Neural crest cell (in vitro differentiated cells): ENCODE measurements at places on chromosomes 1 and 21. TPM values are rescaled to one million over a fixed set of nuclear protein-coding genes. Genes with fewer than 3 reads are reported as not detected.
A peak's percentile ranks its signal among the peaks of the same experiment; 100 is the strongest.

The IFNAR1 gene
- total RNA-seq, result 18.0 and 18.9 TPM in 2 replicates

The MTOR gene
- 67.2 and 68.6 TPM in 2 replicates for total RNA-seq

The ANKRD35 gene
- total RNA-seq, result 0.07 and 0.11 TPM in 2 replicates

DNA sequence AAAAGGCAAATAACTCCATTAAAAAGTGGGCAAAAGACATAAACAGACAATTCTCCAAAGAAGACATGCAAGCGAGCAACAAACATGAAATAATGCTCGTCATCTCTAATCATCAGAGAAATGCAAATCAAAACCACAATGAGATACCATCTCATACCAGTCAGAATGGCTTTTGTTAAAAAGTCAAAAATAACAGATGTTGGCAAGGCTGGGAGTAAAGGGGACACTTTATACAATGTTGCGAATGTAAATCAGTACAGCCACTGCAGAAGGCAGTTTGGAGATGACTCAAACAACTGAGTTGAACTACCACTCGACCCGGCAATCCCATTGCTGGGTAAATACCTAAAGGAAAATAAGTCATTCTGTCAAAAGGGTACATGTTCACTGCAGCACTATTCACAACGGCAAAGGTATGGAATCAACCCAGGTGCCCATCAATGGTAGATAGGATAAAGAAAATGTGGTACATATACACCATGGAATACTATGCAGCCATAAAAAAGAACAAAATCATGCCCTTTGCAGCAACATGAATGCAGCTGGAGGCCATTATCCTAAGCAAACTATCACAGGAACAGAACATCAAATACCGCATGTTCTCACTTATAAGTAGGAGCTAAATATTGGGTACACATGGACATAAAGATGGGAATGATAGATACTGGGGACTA is 25.9 kb downstream of the TSPAN2 start:
- no peak overlapping the region for H3K27ac ChIP-seq
- H3K27me3 ChIP-seq, result no peaks in the 10 kb centered on the region
- no peaks in the 10 kb centered on the region for H3K36me3 ChIP-seq

DNA sequence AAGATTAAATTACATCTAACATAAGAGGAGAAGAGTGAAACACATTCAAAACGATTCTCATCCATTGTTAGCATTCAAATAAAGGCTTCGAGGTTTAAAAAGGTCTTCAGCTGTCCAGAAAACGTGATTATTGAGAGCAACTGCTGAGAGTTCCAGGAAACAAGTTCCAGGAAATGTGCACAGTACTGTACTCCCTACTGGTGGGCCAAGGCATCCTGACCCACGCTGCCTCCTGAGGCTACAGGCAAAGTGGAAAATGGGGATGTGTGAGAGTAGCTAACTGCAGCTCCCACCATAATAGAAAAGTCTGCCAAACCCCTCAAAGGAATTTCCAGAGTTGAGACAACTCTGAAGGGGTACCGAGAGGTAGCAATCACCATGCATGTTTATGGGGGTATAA is 2.0 kb downstream of the VAV3 start:
- H3K4me3 ChIP-seq, result peak overlapping the region; percentile 77
- peaks cover 49% of the 10 kb centered on the region for H3K27me3 ChIP-seq
- no peak for DNase-seq
- H3K27ac ChIP-seq, result no peak overlapping the region

DNA sequence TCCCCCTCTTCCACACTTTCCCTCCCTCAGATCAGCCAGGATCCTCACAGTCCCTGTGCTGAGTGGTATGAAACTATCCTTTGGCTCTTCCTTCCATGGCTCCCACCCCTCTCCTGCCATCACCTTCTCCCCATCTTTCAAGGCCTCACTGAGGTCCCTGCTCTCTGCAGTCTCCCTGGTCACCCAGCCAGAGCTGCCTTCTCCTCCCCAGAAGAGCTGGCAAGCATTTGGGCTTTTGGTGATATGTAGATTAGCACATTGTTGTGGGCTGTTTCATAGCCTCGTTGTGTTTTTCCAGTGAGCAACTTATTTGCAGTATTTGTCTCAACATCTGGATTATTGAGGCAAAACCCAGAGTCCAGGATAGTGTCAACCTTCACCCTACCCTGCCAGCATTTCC is 2.2 kb downstream of the CSF1 start:
- peak overlapping the region; percentile 15 for H3K27ac ChIP-seq
- H3K36me3 ChIP-seq, result peaks cover 7% of the 10 kb centered on the region
- DNase-seq, result no peak
- peak overlapping the region; percentile 90 for H3K4me3 ChIP-seq

DNA sequence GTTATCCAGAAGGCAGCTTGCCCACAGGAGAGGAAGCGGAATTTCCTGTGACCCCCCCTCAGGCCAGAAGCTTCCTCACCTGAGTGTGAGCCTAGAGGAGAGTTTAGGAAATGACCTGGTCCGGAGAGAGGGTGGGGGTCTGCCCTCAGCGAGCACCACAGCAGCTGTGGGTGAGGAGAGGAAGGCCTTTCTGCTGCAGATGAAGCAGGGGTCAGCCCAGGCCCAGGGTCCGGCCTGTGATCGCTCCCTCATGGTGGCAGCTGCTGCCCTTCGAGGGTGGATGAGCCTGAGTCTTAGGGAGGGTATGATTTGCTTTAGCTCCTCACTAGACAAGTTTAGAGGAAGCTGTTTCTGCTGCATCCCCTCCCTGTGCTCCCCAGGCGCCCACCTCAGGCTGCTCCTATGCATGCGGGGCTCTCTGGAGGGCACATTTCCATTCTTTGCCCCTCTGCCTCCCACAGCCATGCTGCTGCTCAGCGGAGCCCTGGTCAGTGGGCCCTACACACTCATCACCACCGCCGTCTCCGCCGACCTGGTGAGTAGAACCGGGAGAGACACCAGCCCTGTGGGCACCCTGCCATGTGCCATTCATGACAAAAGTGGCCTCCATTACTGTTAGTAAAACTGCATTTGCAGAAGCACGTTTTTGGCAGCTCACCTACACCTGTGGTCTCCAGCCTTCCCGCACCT is 53.0 kb downstream of the SLC37A1 start:
- H3K27me3 ChIP-seq, result no peaks in the 10 kb centered on the region
- peaks cover 19% of the 10 kb centered on the region for H3K4me1 ChIP-seq
- no peak overlapping the region for H3K4me3 ChIP-seq
- H3K27ac ChIP-seq, result peak overlapping the region; percentile 57

DNA sequence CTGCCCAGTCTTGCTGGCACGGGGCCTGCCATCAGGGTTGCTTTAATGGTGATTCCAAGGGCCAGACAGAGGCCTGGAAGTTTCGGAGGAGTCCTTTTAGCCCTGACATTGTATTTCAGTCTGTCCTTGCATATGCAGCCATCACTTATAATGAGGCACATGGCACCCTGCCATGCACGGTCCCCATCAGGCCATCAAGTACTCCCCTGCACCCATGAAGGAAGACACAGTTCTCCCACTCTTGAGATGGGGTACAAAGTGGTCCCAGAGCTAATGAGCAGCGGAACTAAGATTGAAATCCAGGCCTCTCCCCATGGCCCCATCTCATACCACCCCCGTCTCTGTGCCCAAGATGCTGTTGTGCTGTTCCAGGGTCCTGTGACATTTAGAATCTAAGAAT is 596.6 kb downstream of the PTPRU start:
- no peaks in the 10 kb centered on the region for H3K4me1 ChIP-seq
- H3K4me3 ChIP-seq, result no peak overlapping the region
- H3K36me3 ChIP-seq, result no peaks in the 10 kb centered on the region
- peaks cover 15% of the 10 kb centered on the region for H3K27me3 ChIP-seq
- no peak overlapping the region for H3K27ac ChIP-seq
- DNase-seq, result no peak

DNA sequence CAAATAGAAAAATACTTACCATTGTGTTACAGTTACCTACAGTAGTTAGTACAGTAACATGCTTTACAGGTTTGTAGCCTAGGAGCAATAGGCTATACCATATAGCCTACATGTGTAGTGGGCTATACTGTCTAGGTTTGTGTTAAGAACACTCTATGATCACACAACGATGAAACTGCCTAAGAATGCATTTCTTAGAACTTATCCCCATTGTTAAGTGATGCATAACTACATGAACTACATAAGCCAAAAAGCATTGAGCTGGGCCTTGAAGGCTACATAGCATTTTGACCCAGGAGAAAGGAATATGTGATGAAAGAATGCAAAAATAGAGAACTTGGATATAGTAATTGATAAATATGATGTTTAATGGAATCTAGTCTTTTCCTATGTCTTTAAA is 46.4 kb upstream of the JUN start:
- H3K36me3 ChIP-seq, result peaks cover 21% of the 10 kb centered on the region
- H3K27ac ChIP-seq, result no peak overlapping the region
- H3K27me3 ChIP-seq, result no peaks in the 10 kb centered on the region
- DNase-seq, result no peak

GRCh38 chr1:212045981-212046380 is 10.4 kb downstream of the DTL start:
- H3K27ac ChIP-seq, result no peak overlapping the region
- H3K4me1 ChIP-seq, result peaks cover 2% of the 10 kb centered on the region
- peaks cover 21% of the 10 kb centered on the region for H3K36me3 ChIP-seq

GRCh38 chr1:175482071-175482451 is 261.3 kb downstream of the TNR start:
- DNase-seq, result no peak
- H3K4me3 ChIP-seq, result no peak overlapping the region
- no peak overlapping the region for H3K27ac ChIP-seq
- no peaks in the 10 kb centered on the region for H3K4me1 ChIP-seq
